MCF 10A (cell line): ENCODE measurements at places on chromosomes 7 and 10. TPM values are rescaled to one million over a fixed set of nuclear protein-coding genes. Genes with fewer than 3 reads are reported as not detected.

Gene NODAL
- not detected in 2 replicates for total RNA-seq

Gene ANKRD61
- total RNA-seq = 0.42 TPM in 1 of 2 replicates, not detected in the other

Gene CNPY4
- total RNA-seq = 2.9 and 3.0 TPM in 2 replicates

Gene EBLN1
- not detected in 2 replicates for total RNA-seq

Gene TTYH3
- total RNA-seq = 20.9 and 34.7 TPM in 2 replicates

- no peak for DNase-seq
- H3K27ac ChIP-seq = no peak overlapping the region
- no peaks in the 10 kb centered on the region for H3K36me3 ChIP-seq
These were observed 48.4 kb downstream of the GATA3 start for GRCh38 chr10:8102708-8103401.

DNA sequence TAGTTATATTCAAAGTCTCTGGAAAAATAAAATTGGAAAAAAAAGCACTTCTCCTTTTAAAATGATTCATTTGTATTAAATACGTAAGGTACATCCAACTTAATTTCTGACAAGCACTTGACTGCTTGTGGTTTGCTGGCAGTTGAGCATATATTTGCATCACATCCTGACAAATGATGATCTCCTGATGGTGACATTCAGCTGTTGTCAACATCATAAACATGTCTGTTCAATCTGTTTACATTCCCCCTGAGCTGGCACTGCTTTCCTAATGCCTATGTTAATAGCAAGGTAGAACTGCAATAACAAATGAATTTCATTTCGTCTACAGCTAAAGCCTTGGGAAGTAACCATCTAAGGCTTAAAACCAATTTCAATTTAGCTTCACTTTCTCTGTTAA, 24.4 kb downstream of the TSPAN12 start:
- no peaks in the 10 kb centered on the region for H3K36me3 ChIP-seq
- H3K27me3 ChIP-seq = peaks cover 77% of the 10 kb centered on the region
- H3K4me1 ChIP-seq = no peaks in the 10 kb centered on the region
- no peak for DNase-seq
- no peak overlapping the region for H3K27ac ChIP-seq

GRCh38 chr10:106897719-106898118, 266.8 kb downstream of the SORCS1 start:
- no peaks in the 10 kb centered on the region for H3K36me3 ChIP-seq
- DNase-seq = no peak
- no peak overlapping the region for H3K27ac ChIP-seq
- no peaks in the 10 kb centered on the region for H3K27me3 ChIP-seq
- H3K4me1 ChIP-seq = no peaks in the 10 kb centered on the region
- H3K4me3 ChIP-seq = no peak overlapping the region

DNA sequence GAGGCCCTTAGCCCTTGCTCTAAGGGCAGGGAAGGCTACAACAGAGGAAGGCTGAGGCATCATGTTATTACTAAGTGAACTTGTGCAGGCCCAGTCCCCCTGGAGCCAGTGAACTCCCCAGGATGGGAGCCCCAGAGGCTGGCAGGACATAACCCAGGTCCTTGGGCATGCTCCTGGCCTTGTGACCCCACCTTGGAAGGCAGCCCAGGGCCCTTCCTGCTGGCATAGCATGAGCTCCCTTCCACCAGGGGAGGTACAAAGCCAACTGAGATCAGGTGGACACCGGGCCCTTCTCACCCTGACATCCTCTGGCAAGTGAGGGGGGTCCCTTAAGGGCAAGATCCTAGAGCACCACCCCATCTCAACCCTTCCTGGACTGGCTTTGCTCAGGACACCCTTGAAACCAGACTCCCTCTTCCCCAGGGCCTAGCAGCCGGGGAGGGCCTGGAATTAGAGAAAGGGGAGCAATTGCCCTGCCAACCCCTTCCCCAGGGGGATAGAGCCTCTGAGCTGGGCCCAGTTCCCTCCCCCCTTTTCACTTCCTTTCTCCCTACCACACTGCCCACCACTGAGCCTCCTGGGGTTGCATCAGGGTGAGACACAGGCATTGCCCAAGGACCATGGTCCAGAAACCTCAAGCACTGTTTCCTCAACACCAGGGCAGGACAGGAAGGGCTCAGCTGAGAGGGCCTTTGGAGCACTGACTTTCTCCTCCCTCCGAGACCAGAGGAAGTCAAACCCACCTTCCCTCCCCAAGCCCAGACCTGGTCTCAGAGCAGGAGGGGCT, 1.8 kb upstream of the VSIR start:
- no peak overlapping the region for H3K4me3 ChIP-seq
- H3K4me1 ChIP-seq = peaks cover 19% of the 10 kb centered on the region
- no peak for DNase-seq
- H3K27ac ChIP-seq = no peak overlapping the region
- H3K36me3 ChIP-seq = no peaks in the 10 kb centered on the region
- H3K27me3 ChIP-seq = no peaks in the 10 kb centered on the region

GRCh38 chr10:98309366-98310355, 41.7 kb upstream of the LOXL4 start:
- no peak overlapping the region for H3K4me3 ChIP-seq
- H3K4me1 ChIP-seq = peaks cover 6% of the 10 kb centered on the region
- peak; percentile 69 for DNase-seq
- peaks cover 8% of the 10 kb centered on the region for H3K27me3 ChIP-seq

GRCh38 chr10:80466724-80467326, 12.7 kb downstream of the TSPAN14 start:
- peaks cover 58% of the 10 kb centered on the region for H3K4me1 ChIP-seq
- H3K27me3 ChIP-seq = no peaks in the 10 kb centered on the region
- DNase-seq = no peak
- no peak overlapping the region for H3K4me3 ChIP-seq
- H3K36me3 ChIP-seq = peaks cover 28% of the 10 kb centered on the region

DNA sequence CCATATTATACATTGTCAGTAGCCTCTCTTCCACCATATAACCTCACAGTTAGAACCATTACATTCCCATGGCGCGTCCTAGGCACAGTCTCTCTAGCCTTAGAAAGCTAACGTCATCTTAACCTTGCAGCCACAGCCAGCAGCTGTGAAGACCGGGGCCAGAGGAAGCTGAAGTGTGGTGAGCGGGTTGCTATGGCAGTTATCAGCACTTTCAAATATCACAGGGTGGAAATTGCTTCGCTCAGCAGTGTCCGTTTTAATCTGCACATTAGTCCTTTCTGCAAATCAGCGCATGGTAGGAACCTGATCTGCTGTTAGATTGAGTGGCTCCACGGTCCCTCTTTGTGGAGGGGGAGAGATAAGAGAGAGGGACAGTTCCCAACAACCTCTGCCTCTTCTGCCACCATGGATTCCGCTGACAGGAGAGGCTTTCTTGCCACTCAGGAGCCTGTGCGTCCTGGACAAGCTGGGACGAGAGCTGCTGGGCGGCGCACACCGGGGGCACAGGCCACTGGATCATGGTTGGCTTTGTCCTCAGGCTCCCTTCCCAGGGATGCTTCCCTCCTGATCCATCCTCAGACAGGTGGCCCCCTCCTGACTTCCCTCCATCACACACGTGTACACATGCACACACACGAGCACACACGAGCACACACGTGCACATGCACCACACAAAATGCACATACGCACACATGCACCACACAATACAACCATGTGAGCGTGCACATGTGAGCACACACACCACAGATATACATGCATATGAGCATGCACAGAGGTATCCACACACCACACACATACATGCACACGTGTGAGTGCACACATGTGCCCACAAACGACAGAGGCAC, 93.8 kb downstream of the WDR37 start:
- H3K27ac ChIP-seq = no peak overlapping the region
- no peak for DNase-seq
- H3K27me3 ChIP-seq = no peaks in the 10 kb centered on the region
- no peaks in the 10 kb centered on the region for H3K36me3 ChIP-seq

DNA sequence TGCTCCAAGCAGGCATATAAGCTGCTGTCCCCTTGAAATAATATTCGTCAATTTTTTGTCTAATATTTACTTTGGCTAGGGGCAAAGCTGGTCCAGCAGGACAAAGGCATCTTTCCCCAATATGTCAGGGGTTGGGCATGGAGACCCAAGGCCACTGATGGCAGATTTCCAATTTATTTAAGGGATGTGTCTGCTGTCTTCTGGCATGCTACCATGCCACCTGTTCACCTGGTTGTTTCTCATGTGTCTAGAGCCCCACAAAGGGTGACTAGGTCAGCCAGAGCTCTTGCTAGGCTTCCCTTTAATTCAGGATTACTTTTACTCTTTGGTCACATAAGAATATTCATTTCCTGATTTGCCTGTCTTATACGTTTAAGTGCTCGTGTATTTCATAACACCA, 22.1 kb upstream of the SYPL1 start:
- no peaks in the 10 kb centered on the region for H3K27me3 ChIP-seq
- no peak overlapping the region for H3K27ac ChIP-seq
- no peak overlapping the region for H3K4me3 ChIP-seq
